Fibroblast of skin of scalp (primary cell): ENCODE measurements at places on chromosomes 2 and 18.

DNA sequence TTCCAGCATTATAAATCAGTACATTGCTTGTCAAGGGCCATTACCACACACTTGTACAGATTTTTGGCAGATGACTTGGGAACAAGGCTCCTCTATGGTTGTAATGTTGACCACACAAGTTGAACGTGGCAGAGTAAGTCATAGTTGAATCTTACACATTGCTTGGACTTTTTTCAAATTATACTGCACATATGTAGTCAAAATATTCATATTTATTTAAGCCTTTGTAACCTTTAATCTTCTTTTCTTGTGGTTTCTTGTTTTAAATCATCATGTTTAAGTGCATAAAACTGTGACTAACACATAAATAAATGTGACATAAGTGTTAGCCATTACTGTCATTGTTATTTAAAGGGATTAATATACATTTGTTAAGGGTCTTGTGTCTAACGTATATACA is 52.1 kb upstream of the EPB41L5 start:
- peak; percentile 78 for DNase-seq

DNA sequence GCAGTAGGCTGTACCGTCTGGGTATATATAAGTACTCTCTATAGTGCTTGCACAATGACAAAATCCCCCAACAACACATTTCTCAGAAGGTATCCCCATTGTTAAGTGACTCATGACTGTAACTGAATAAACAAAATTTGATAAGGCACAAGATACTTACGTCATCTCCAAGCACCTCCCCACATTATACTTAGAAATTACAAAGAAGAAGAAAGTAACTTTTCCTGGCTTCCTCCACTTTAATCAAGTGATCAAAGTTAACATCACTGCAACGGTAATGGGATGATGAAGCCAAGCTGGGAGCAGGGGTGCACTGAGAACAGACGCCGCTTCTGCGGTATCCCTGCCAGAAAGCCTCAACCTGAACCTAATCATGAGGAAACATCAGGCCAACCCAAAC is 9.7 kb downstream of the TNS1 start:
- no peak for DNase-seq

DNA sequence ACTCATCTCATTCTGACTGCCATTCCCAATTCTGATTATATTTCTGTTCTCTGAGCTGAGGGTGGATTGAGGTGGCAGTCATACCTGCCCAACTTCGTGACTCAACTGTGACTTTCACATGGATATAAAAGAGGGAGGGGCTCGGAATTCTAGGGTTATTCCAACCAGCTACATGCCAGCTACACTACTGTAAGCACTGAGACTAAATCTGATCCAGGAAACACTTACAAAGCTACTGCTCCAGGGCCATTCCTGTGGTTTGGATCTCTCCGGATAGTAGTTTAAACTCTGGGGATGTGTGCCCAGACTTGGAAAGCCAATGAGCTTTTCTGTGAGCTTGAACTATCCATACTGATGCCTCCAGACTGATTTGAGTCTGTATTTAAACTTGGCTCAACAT is 7.9 kb downstream of the MAP2 start:
- DNase-seq: peak; percentile 64

- peak; percentile 52 for DNase-seq
Observed at GRCh38 chr2:132424526-132425121, 8.0 kb downstream of the GPR39 start.

DNA sequence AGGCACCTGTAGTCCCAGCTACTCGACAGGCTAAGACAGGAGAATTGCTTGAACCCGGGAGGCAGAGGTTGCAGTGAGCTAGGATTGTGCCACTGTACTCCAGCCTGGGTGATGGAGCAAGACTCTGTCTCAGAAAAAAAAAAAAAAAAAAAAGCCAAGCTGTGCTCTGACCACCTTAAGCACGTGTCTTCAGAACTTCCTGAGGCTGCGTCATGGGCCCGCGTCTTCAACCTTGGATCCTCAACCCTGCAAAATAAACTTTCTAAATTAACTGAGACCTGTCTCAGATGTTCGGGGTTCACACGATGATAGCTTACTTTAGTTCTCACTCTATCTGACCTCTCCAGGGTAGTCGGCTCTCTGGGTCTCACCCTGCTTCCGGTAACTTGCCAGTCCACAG is 65.8 kb upstream of the CABLES1 start:
- DNase-seq: no peak

GRCh38 chr2:235287375-235287733 is 206.5 kb upstream of the AGAP1 start:
- peak; percentile 29 for DNase-seq

DNA sequence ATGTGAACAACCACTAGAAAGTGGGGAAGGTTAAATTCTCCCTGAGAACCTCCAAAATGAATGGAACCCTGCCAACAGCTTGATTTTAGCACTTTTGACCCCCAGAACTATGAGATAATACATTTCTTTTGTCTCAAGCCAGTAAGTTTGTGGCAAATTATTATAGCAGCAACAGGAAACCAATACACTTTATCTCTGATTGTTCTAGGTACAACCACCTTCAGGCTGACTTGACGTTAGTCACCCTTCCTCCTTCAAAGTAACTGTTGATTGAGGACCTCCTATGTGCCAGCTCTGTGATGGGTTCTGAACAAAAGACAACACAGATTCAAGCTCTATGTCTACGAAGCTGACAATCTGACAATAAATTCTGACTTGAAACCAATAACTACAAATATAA is 318.9 kb downstream of the NCKAP5 start:
- no peak for DNase-seq

DNA sequence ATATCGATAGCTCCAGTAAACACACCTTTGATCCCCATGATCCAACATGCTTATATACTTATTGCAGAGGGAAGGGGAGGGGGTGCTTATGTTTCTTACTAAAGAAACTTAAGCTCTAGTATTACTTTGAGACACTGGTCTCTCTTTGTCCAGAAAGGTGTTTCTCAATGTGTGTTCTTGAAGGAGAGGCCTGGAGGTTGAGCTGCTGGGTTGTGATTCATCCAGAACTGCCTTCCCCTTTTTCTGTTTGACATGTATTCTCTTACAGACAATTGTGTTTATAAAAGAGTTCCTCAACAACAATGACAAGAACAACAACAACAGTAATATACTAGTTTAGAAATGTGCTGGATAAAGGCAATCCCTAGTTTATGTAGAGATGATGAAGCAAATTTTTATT is 516.0 kb upstream of the FAM98A start:
- no peak for DNase-seq

GRCh38 chr2:162116352-162116751 is 35.7 kb downstream of the GCG start:
- no peak for DNase-seq

DNA sequence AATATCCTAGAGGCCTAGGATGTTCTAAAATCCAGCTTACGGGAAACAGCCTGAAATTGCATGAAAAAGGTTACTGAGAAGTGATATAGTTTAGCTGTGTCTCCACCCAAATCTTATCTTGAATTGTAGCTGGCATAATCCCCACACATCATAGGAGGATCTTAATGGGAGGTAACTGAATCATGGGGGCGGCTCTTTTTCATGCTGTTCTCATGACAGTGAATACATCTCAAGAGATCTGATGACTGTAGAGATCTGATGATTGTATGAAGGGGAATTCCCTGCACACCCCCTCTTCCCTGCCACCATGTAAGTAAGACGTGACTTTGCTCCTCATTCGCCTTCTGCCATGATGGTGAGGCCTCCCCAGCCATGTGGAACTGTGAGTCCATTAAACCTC is 385.6 kb upstream of the ID2 start:
- DNase-seq: no peak

DNA sequence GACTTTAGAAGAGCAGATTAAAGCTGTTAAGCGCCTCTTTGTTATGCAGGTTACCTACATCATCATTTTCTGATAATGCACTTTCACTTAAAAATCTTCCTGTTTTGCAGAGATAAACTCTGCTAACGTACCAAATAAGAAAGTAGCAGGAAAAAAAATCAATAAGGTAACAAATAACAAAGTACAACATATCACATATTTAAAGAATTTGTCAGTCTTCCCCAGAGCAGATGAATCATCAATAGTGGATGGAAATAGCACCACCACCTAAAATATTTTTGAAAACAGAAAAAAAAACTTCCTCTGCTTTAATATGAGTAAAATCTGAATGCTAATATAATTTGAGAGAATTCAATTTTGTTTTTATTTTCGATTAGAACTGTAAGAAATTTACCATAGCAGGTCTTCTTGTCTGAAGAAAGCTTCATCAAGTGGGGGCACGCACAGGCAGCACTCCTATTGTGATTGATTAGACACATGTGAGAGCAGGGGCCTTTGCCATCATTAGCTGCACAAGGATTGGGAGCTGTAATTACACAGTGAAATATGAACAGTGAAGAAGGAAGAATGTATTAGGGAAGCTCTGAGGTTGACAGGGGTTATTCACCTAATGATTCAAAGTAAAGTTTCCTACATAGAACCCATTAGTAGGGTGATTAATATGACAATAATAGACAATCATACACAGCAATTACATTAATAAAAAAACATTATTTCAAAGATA is 1279.4 kb downstream of the LRP1B start:
- peak; percentile 2 for DNase-seq

DNA sequence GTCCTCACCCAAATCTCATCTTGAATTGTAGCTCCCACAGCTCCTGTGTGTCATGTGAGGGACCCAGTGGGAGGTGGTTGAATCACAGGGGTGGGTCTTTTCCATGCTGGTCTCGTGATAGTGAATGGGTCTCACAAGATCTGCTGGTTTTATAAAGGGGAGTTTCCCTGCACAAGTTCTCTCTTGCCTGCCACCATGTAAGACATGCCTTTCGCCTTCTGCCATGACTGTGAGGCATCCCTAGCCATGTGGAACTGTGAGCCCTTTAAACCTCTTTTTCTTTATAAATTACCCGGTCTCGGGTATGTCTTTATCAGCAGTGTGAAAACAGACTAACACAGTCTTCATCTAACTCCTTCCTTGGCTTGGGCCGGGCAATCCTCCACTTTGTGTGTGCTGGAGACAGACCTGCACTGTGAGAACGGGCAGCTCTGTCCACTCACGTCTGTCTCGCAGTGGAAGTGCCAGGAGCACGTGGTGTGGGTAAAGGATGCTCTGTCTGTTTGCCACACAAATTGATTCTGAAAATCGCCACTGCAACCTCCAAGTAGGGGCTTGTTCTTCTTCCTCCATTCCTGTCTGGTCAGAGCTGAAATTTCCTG is 47.6 kb upstream of the OTOS start:
- DNase-seq: no peak

DNA sequence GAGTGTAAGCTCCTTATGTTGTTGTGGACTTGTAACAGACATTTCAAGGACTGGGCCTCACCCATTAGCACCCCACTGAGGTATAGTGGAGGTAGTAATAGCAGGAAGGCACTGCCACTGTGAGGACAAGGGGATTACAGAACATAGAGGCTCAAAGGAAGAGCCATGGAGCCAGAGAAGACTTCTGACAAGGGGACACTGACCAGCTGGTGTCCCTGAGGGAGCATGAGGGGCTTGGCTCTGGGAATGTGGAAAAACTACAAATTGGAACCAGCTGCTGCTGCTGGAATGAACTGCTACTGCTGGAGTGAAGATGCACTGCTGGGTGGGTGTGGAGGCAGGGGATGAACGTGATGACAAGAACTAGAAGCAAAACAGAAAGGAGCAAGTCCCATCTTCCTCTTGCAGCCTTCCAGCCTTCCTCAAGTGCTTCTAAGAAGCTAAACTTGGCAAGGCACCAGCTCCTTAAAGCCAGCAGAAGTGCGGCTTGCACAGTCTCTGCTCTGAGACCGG is 167.3 kb upstream of the NOSTRIN start:
- DNase-seq: peak; percentile 88

GRCh38 chr2:46377666-46378560 is 80.7 kb downstream of the EPAS1 start:
- DNase-seq: no peak

DNA sequence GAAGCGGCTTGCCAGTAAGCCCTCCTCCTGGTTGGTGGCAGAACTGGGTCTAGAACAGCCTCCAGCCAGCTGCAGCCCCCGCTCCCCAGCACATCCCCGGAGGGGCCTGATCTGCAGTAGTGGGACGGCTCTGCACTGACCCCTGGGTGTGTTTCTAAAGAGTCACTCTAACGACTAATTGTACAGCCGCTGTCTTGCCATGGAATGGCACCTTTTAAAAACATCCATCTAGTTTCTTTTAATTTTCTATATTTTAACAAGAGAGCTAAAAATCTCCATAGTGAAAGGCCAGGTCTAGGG is 82.0 kb downstream of the MTCL1 start:
- no peak for DNase-seq

DNA sequence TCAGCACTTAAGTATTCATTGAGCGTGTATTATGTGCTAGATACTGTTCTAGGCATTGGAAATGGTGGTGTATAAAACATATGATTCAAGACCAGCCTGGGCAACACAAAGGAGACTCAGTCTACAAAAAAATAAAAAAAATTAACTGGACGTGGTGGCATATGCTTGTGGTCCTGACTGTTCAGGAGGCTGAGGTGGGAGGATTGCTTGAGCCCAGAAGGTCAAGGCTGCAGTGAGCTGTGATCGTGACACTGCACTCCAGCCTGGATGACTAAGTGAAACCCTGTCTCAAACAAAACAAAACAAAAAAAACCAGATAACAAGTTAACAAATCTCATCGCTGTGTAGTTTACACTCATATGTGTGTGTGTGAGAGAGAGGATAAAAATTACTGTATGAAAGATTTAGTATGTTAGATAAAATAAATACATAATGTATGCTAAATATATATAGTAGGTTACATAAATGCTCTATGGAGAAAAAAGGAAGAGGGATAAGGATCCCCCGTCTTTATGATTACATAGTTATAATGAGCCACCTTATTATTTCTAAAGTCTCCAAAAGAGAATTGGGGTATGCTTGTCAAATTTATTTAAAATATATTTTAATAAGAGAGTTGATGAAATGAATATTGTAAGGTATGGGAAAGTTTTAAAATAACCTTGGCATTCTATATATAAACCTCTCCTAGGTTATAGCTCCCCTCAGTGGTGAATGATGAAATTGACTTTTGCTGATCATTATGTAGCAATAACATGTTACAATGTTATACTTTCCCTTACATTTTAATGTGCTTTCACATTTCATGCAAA is 69.2 kb downstream of the EHBP1 start:
- peak; percentile 57 for DNase-seq

DNA sequence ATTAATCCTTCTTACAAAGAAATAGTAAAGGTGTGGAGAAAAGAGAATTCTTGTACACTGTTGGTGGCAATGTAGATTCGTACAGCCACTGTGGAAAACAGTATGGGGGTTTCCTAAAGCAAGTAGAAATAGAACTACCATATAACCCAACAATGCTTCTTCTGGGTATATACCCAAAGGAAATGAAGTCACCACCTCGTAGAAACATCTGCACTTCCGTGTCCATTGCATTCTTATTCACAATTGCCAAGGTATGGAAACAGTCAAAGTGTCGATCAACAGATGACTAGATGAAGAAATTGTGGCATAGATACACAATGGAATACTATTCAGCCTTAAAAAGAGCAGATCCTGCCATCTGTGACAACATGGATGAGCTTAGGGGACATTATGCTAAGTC is 93.4 kb upstream of the TGIF1 start:
- no peak for DNase-seq

DNA sequence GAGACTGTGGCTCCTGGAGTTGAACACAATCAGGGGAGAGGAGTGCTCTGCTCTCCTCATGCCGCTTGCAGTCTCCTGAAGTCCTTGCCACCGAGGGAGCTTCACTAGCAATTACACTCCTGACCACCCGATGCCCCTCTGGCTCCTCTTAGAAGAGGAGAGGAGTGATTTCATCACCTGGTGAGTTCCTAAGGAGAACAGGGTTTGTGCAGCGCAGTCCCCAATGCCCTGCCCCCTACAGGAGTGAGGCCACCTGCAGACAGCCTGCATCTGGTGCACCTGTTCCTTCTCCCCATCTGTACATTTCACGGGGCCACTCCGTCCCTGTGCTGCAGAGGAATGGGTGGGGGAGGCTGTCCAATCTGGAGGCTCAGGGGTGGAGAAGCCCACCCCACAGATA is 267.2 kb downstream of the HRH4 start:
- DNase-seq: no peak
